CD4-positive, alpha-beta T cell treated with Interferon alpha-2 for 1 hour (primary cell): ENCODE measurements at places on chromosomes 5 and 9.
A peak's percentile ranks its signal among the peaks of the same experiment; 100 is the strongest.

GRCh38 chr9:135879237-135879601, 28.1 kb downstream of the CAMSAP1 start:
- no peak for DNase-seq

- no peak for DNase-seq
Measured at GRCh38 chr5:159218595-159219023, 9.3 kb upstream of the RNF145 start.

DNA sequence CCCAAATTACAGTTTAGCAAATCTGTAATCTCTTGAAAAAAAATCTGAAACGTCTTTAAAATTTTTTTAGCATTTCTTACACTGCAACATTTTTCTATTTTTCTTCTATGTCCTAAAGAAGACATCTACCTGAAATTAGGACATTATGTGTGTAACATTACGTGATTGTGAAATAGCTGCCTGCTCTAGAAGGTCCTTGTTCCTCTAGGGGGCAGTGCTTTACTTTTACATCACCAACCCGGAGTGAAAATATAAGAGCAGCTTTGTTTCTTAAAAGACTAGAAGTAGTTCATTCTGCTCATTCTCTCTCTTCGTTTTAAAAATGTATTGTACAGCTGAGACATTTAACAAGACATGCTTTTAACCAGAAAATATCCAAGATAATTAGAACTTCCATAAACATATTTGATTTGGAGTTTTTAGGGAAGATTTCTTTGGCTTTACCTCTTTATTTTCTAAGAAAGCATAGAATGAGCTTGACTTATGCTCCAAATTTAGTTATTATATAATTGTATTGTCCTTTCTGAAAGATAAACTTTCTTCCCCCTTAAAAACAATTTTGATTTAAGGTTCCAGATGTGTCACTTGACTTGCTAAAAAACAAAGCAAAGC, 48.1 kb upstream of the RIOK2 start:
- DNase-seq, result peak; percentile 9

GRCh38 chr5:128774605-128775004, 190.7 kb upstream of the SLC27A6 start:
- no peak for DNase-seq

- no peak for DNase-seq
Measured at GRCh38 chr5:100517301-100517974, 17.7 kb upstream of the FAM174A start.
